Hepatocyte (in vitro differentiated cells): ENCODE measurements at places on chromosomes 2 and 18. TPM values are rescaled to one million over a fixed set of nuclear protein-coding genes. Genes with fewer than 3 reads are reported as not detected.
A peak's percentile ranks its signal among the peaks of the same experiment; 100 is the strongest.

DNA sequence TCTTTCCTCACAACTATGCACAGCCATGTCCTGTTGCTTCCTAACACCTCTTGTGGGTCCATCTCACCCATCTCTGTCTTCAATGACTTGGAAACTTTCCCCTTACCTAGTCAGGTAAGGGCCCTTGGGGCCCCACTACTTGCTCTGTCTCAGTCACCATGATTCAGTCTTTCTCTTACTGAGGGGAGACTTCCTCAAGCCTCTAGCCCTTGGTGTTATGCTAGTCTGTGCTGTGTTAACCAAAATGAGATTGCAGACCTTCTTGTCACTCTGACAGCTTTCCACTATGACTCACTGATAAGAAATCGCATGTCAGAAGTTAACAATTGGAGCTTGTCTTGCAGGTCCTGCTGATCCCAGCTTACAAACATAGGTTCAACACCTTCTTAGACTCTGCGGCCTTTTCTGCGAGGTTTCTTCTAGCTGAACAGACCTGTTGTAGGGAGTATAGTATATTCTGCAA lies 65.3 kb downstream of the WDR75 start:
- peak; percentile 64 for DNase-seq

Gene RAB6C
- 0.04 and 0.13 TPM in 2 replicates for total RNA-seq

Gene MARCO
- 0.10 TPM in 1 of 2 replicates, not detected in the other for total RNA-seq

Gene IL36RN
- 0.12 and 0.63 TPM in 2 replicates for total RNA-seq

Gene COLEC12
- total RNA-seq = 21.2 and 23.2 TPM in 2 replicates

GRCh38 chr2:165594935-165595255 lies 125.4 kb downstream of the CSRNP3 start:
- DNase-seq = no peak

Gene ACTG2
- 20.3 and 25.6 TPM in 2 replicates for total RNA-seq

DNA sequence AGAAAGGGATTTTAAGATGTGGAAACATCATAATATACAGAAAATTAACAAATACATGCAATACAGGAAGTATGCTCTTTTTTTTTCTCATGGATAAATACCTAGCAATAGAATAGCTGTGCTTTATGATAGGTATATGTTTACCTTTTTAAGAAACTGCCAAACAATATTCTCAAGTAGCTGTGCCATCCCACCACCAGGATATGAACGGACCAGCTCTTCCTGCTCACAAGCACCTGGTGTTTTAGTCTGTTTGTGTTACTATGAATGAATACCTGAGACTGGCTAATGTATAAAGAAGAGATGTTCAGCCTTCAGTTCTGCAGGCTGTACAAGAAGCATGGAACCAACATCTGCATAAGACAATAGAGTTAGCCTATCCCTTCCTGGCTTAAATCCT lies 19.9 kb upstream of the UGT1A8 start:
- DNase-seq = no peak

Gene LHCGR
- not detected in 2 replicates for total RNA-seq

DNA sequence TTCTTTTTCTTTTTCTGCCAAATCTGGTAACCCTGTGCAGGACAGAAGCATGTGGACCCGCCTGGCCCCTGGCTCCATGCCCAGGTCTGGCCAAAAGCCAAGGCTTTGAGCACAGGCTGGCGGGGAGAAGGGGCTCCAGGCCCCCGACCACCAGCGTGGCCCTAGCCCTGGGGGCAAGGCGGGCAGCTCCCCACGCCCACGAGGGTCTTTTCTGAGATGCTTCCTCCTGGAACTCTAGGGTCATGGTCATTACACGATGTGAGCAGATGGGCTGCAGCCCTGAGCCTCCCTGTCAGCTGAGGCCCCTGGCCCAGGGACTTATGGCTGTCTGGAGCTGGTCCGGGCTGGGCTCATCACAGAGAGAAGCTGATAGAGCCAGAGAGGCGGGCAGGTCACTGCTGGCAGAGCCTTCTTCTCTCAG lies 5.7 kb upstream of the OTOS start:
- no peak for DNase-seq

GRCh38 chr2:43358410-43359201 lies 132.2 kb upstream of the ZFP36L2 start:
- no peak for DNase-seq

DNA sequence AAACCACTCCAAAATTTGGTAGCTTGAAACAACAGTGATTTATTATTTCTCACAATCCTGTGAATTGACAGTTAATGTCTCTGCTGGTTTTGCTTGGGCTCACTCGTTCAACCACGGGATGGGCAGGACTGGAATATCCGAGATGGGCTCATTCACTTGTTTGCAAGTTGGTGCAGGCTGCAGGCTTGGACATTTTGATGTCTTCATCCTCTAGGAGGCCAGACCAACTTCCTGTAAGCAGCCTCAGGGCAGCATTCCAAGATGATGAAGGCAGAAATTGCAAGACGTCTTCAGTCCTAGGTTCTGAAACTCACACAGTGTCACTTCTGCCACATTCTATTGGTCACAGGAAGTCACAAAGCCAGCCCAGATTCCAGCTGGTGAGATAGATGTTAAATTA lies 47.1 kb downstream of the GPR39 start:
- DNase-seq = no peak
